SHP77 treated with DMSO at 0.1 percent for 48 hours (cell line): ENCODE measurements at places on chromosomes 3 and 15.

DNA sequence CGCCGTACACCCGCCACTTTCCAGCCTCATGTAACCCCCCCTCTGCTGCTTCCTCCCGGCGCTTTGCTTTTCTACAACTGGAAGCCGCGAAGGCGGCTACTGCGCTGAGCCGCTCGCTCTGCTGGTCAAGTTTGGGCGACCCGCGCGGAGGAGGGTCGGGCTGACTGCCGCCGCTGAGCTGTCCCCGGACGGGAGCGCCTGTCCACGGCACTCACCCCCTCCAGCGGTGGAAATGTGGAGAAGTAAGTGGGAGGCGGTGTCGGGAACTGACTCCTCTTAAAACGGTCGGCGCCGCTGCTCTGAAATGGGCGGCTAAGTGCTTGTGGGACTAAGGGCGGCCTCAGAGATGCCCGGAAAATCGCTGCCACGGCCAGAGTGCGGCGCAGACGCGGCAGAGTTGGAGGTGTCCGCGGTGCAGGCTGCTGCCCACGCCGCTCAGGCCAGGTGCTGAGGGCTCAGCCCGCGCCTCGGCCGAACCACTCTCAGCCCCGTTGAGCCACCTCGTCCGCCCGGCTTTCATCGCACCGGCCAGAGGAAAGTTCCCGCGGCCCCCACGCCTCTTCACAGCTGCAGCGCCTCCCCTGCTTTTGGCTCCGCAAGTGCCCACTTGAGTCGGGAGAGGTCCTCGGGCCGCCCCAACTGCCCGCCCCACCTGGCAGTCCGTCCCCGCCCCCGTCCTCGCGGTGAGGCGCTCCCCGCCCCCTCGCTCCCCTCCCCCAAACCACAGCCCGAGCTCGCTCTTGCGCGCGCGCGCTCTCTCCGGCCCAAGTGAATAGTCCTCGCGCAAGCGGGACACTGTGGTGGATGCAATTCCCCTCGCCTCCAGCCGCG, at the start of gene EPHA6:
Gene EPHA6, plus strand, starts transcription at position 775 of the 831 bp plus-strand sequence.
- peak; percentile 52 for DNase-seq

DNA sequence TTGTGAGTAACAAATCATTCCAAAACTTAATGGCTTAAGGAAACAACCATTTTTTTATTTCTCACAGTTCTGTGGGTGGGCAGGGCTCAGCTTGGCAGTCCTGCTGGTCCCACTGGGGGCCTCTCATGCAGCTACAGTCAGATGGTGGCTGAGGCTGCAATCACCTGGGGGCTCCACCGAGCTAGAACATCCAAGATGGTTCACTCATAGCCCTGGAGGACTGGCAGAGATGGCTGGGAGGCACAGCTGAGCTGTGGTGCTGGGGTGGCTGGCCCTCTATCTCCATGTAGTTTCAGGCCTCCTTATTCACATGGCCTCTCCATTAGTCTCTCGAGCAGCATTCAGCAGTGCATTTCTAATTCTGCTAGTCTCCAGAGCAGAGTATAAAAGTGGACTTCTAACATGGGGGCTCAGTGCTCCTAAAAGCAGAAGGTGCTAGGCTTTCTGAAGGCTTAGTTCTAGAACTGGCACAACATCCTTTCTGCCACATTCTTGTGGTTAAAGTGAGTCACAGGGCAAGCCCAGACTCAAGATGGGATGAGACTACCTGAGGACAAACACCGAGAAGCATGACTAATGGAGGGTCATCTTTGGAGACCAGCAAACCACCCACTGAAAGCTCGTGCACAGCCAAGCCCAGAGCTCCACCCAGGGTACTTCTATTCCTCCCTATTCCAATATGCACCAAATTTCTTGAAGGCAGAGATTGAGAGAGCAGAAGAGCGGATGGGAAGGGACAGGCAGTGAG, 6.3 kb downstream of the CAV3 start:
- DNase-seq: no peak

DNA sequence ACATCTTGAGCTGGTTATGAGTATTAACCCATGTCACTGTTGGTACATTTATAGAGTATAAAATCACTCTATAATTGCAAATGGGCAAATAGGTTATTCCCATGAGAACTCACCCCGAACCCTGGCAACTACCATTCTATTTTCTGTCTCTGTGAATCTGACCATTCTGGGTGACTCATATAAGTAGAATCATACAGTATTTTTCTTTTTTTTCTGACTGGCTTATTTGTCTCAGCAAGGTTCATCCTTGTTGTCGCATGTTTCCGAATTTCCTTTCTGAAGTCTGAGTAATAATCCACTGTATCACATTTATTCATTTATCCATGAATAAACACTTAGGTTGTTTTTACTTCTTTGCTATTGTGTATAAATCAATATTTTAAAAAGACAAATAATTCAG, 59.9 kb upstream of the CHRM5 start:
- DNase-seq: no peak

DNA sequence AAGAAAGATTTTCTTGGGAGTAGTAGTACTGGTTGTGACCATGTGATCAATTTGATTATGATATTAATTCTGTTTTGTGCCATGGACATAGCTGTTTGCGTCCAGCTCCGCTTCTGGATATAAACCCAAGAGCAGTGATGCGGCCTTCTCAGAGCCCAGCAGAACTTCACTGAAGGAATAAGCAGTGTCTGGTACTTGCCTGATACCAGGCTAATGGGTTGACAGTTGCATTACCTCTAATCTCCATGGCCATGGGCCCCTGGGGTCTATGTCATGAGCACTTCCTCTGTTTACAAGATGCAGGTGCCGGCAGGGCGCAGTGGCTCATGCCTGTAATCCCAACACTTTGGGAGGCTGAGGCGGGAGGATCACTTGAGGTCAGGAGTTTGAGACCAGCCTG, 36.3 kb upstream of the RAB6B start:
- DNase-seq: no peak

- no peak for DNase-seq
Observed at GRCh38 chr3:111366515-111366914, 175.5 kb upstream of the CD96 start.

DNA sequence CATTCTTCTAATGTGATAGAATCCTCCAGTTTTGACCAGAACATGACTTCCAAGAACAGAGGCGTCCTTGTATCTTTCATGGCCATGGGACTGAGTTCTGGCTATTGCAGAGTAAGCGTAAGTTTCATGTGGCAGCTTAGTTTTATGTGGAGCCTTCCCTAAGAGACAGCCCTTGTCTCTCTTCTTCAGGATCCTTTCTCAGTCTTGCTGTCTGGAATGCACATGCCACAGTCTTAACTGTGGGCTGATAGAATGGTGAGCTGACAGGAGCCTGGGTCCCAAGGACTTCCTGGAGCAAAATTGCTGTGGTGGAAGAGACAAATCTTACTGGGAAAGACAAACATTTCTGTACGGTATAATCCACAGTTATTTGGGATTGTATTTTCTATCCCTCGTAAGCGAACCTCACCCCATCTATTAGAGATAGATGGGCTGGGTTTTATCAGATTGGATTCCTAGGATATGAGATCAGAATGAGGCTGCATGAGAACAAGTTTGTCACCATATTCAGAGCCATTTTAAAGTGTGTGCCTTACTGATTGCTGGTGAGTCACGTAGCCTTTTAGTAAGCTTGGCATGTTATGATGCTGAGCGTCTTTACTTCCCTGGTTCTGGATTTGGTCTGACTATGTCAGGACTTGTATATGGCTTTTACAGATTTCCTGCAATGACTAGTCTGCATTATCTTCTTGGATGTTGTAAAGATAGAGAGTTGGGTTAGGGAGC, 32.8 kb downstream of the CDIN1 start:
- DNase-seq: no peak

DNA sequence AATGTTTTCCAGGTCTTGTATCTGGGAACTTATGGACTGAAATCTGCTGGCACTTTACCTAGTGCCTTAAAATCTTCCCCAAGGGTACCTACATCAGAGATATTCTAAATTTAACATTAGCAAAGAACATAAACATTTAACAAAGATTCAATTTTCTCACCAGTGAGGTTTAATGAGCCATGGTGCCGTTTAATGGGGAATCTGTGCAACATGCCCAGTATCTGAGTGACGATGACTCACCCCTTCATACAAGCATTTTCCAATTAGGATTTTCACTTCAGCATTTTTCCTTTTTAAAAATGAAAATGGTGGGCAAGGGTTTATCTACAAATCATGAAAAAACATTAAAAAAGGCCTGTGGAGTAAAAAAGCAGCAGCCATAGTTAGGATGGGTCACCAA, 189.4 kb downstream of the SLC9A9 start:
- DNase-seq: no peak

- DNase-seq: no peak
Observed at GRCh38 chr3:96294143-96294542, 520.3 kb upstream of the EPHA6 start.

GRCh38 chr3:195224980-195225580, 45.9 kb downstream of the XXYLT1 start:
- DNase-seq: no peak

DNA sequence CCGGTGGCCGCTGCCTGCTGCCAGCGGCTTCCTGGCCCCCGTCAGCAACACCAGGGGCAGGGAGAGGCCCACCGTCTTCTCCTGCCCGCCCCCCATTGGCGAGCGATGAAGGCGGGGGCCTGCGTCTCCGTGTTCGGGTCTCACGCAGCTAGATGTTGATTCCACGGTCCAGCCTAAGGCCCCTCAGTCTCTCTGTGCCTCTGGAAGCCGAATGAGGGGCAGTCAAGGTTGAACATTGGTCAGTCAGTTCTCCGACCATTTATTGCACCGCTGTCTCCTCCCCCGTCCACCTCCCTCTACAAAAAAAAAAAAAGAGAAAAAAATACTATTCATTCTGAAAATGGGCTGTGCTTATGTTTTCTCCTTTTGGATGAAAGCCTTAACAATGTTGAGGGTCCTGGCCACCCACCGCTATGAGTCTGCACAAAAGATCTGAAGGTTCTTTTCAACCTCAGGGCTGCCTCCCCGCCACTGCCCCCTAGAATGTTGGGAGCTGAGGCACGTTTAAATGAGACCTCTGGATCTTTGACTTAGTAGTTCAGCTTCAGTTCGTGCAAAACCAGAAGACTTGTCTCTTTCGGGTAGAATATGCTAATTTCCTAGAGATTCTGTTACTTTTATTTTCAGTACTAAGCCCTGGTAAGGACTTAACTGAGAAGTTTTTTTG, 736 bp downstream of the IREB2 start:
- no peak for DNase-seq

- no peak for DNase-seq
Observed at GRCh38 chr3:112364291-112364690, 31.3 kb downstream of the CD200 start.

- DNase-seq: no peak
Observed at GRCh38 chr15:78956937-78957336, 12.1 kb upstream of the CTSH start.

DNA sequence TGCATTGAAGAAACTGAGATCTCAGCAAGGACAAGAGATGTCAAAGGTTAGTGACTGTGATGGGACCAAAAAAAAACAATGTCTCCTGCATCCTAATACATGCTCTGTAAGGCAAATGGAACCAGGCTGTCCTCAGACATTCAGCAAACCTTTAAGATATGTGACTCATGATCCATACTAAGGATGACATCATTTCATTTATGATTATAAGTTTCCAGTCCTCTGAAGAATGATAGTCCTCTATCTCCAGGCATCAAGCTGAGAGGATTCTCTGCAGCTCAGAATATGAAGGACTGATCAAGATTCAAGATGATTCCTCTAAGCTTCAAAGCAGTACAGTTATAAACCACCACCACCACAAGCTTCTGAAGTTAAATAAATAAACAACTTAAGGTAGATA, 47.6 kb downstream of the SSR3 start:
- no peak for DNase-seq

DNA sequence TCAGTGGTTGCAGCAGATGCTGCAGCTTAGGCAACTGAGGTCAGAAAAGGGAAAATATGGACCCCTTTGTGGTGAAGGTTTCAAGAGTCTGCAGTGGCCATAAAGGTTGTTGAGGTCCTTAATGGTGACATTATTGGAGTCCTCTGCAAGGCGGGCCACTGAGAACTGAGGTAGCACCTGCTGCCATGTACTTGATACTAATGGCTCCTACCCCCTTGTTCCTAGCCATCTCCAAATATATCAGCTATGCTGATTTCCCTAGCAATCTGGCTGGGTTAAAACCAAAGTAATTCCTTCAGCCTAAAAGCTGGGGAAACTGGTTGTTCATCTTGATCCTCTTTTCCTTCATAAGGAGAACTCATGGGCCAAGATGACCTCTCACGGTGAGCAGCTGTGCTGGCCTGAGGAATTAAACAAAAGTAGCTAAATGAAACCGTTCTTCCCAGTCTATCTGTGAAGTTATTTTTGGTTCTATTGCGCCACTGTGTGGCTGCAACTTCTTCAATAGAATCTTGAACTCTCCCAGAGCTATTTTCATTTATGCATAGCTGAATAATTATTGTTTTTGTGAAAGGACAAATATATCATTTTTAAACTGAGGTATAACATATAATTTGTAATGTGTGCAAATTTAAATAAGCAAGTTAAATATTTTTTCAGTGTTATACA, 76.1 kb upstream of the PLSCR4 start:
- DNase-seq: no peak

DNA sequence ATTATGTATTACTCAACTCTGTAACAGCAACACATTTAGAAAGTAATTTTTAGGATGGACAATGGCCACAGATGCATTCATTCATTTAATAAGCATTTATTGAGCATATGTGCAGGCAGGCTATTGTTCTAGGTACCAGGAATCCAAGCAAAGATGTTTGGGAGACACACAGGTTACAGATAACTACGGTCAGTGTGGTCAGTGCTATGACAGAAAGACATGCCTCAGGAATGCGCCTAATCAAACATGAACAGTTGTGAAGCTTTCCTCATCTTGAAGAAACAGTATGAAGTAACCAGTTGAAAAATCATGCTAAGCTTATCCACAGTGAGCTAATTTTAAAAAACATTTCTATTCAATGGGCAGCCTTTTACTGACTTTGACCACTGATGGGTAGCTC, 155.4 kb upstream of the CCDC54 start:
- no peak for DNase-seq

- DNase-seq: no peak
Observed at GRCh38 chr3:62818347-62818746, 56.9 kb downstream of the CADPS start.

DNA sequence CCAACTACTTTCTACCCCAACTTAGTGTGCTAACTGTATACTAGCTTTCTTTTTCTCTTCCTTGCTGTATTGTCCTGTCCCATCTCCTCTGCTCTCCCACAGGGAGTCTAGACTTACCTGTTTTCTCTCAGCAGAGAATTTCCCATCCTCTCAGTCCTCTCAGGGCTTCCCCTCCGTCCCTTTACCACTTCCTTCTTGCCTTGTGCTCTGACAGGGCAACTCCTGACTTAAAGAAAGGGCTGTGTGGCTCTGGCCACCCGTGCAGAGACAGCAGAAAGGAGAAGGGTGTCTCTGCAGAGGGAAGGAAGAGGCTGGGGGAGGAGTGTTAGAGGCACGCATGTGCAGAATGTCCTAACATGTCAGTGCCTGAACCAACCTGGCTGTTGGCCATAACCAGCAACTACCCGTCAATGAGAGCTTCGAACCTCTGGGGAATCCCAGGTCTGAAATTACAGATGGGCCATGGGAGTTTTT, at the start of gene GCSAM:
Gene GCSAM, minus strand, starts transcription at position 274 of the 474 bp plus-strand sequence. Its CDS starts 128 bp downstream, at position 146.
- DNase-seq: no peak
